ENCODE measurements at places on chromosomes 6 and 20.

GRCh38 chr6:215335-216034, 76.8 kb upstream of the DUSP22 start:
- DNase-seq, result no peak

GRCh38 chr6:6393069-6393529, 72.6 kb upstream of the F13A1 start:
- DNase-seq, result no peak

GRCh38 chr20:13147971-13148370, 73.1 kb upstream of the ISM1 start:
- DNase-seq, result no peak

- no peak for DNase-seq
Observed at GRCh38 chr6:46688117-46688965, 656 bp downstream of the TDRD6 start.

- DNase-seq, result no peak
Observed at GRCh38 chr6:39849228-39849627, 57.1 kb downstream of the DAAM2 start.

DNA sequence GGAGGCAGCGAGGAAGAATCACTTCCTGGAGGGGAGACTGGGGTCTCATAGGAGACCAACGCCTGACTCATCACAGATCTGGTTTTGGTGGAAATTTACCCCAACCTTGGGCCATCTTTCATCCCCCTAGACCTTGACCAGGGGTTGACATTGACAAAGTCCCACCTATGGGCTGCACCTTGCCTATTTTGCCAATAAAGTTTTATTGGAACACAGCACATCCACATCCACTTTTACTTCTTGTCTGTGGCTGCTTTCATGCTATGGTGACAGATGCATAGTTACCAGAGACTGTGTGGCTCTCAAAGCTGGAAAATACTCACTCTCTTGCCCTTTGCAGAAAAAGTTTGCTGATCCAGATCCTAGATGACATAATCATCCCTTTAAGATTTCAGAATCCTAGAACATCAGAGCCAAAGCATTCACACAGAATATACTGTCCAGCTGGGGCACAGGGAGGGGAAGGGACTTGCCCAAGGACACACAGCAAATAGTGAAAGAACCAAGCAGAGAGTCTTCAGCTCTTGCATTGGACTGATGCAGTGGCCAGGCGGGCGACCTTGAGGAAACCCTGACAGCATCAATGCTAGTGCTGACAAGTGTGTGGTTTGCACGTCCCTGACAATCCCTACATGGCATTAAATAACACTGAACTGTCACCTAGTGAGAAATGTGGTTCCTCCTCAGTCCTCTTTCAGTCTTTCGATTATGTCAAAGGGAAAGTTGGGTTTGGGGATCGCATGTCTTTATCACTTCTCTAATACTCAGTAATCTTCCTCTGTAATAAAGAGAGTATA, 41.2 kb downstream of the CD40 start:
- DNase-seq, result no peak

Data from vagina (tissue), 2 donors.